ENCODE measurements at places on chromosomes 1 and 21.

GRCh38 chr21:14119038-14119437 lies 91.7 kb downstream of the LIPI start:
- no peak for DNase-seq

DNA sequence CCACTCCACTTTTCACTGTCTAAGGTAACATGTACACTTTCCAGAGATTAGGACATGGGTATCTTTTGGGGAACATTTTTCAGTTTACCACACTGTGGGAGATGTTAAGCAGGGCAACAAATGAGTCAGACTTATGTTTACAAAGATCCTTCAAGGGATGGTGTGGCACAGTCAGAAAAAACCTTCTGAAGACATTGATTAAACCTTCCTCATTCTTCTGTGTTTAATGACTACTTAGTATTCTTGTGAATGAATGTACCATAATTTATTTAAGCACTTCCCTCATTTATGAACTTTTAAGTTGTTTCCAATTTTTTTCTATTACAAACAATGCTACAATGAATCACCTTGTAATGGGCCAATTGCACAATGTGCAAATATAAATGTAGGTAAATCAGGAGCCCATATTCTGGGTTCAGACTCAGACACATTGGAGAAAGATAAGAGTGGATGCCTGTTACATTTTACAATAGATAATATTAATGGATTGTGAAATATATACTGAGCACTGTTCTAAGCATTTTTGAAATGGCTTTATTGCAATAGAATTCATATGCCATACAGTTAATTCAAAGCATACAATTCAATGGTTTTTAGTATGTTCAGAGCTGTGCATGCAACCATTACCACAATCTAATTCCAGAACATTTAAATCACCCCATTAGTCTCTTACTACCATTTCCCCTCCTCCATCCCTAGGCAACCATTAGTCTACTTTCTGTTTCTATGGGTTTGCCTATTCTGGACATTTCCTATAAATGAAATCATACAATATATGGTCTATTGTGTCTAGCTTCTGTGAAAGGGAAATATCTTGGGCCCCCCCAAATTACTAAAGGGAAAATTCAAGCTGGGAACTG lies 1.9 kb upstream of the SFT2D2 start:
- DNase-seq = no peak

DNA sequence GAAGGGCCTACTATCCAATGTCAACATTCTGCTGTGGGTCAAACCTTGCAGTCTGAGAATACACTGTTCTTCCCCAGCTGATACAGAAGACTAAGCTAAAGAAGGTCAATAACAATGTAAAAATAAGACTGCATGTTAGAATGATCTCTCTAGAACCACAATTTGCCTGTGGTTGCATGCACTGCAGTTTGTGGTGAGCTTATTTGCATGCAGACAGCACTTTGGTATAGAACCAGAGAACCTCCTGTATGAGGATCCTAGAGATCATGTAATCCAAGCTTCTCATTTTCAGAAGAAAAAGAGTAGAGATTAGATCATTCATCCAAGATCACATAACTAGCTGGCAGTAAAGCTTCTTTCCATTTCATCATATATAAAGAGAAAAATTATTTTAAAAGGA lies 15.8 kb downstream of the SYNJ1 start:
- DNase-seq = no peak

DNA sequence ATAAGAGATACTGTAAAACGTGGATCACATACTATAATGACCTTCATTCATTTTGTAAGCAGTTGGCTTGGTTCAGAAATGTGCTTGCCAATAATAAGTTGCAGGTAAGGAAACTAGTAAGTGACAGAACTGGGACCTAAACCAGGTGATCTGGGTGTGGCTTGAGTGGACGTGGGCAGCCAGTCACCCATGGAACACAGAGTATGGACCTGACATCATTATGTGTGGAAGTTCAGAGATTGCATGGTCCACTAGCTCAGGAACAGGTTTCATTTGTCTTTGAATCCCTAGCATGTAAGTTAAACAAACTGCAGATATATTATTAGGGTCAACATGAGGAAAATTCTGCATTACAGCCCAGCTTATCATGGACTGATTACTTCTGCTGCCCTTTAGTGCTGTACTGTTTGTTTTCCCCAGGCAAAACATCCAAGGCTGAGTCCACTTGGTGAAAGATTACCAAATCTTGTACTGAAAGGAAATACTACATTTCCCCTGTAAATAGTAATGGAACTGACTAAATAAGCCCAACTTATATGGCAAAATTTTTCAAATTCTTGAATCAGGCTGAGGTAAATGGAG lies 327.3 kb upstream of the SGIP1 start:
- no peak for DNase-seq

- DNase-seq = no peak
These were observed 24.1 kb downstream of the MEGF6 start for GRCh38 chr1:3586986-3587759.

- no peak for DNase-seq
These were observed 1.7 kb upstream of the CLCA1 start for GRCh38 chr1:86466986-86467385.

DNA sequence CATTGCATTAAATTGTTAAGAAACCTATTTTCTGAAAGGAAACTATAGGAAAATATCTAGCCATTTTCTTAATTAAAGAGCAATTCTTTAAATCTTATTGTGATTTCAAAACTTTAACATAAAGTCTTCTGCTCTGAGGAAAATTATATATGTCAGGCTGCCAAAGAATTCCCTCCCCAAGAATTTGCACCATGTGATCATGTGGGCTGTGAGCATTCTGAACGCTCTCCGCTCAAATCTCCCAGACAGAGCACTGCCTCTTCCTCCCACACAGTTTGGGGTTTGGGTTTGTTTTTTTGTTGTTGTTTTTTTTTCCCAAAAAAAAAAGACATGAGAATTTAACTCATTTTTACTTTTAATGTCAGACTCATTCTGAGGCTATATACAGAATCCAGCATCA lies 155.9 kb upstream of the PALMD start:
- no peak for DNase-seq

Measured in H9 (cell line).